Pons (tissue), 1 donor: ENCODE measurements at places on chromosomes 6 and 20.
A peak's percentile ranks its signal among the peaks of the same experiment; 100 is the strongest.

DNA sequence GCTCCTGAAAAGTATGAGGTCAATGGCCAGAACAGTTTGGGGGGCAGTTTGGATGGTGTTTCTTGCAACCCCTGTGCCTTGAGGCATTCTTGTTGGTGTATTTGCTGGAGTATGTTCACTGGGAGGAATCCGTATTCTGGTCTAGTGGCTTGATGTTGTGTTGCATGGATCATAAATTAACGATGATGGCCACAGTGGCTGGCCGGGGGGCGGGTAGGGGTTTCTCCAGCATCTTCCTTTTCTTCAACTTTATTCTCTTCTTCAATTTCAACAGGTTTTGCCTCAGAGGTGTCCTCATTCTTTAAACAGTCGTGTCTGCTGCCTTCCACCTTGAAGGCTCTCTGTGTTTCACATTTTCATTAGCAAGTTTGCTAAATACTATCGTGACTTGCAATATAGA, 43.0 kb upstream of the THBS2 start:
- no peak for DNase-seq

- no peak for DNase-seq
Observed at GRCh38 chr6:17179530-17180073, 77.8 kb downstream of the STMND1 start.

GRCh38 chr6:26175428-26176181, 88.4 kb downstream of the HFE start:
- peak; percentile 85 for DNase-seq

DNA sequence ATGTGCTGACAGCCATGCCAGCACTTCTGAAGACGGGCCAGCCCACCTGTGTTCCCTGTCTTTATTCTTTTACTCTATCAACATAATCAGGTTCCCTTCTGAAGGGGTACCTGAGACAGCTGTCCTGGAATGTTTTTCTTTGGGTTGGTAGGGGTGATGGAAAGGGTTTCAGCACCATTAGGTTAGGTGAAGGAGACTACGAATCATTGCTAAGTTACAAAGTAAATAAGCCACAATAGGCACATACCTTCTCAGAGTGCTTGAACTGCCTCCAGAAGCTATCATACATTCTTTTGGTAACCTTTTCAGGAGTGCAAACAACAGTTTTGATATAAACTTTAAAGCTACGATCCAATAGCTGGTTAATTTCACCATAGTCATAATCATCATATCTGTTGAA, 106.3 kb downstream of the SESN1 start:
- no peak for DNase-seq

DNA sequence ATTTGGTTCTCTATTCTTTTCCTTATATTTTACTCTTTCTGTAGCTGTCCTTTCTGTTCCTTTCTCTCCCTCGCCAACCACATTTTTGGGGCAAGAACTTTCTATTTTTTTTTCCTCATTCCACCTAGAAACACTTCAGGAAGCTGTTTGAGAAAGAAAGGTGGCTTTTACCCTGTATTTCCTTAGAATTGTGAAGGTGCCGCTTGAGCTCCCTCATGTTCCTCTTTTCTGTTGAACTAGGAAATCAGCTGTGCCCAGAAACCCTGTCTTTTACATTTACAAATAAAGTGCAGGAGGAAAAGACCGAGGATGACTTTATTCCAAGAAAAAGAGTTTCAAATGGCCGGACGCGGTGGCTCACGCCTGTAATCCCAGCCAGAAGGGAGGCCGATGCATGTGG, 38.2 kb downstream of the OR2B2 start:
- no peak for DNase-seq

- no peak for DNase-seq
Observed at GRCh38 chr20:45080867-45081624, 19.9 kb downstream of the KCNS1 start.

DNA sequence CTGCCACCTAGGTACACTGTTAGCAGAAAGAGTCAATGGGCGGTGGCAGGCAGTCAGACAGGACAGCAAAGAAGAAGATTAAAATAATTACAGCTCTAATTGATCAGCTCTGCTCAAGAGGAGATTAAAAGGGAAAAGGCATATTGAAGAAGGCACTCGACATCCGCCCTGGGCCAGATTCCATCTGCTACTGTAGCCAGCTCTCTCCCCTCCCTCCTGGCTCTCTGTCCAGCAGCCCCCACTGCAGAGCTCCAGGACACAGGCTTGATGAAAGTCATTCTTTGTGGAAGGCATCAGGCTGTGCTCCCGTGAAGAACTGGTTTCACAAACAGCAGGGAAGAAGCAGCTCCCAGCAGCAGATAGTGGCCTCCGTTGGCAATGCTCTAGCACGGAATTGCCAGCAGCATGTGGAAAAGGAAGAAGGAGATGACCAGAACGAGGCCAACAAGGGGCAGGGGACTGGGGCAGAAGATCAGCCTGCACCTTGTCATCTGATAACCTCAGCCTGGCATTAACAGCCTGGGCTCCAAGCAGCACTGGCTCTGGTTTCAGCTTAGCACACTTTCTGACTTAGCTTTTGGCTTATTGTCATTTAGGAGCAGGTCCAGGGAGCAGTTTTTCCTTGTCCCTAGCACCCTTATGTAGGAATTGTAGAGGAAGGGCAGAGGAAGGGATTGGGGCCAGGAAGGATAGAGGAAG, 465.9 kb downstream of the KIF16B start:
- peak; percentile 41 for DNase-seq

- no peak for DNase-seq
Observed at GRCh38 chr20:5113615-5113986, 6.2 kb downstream of the PCNA start.

DNA sequence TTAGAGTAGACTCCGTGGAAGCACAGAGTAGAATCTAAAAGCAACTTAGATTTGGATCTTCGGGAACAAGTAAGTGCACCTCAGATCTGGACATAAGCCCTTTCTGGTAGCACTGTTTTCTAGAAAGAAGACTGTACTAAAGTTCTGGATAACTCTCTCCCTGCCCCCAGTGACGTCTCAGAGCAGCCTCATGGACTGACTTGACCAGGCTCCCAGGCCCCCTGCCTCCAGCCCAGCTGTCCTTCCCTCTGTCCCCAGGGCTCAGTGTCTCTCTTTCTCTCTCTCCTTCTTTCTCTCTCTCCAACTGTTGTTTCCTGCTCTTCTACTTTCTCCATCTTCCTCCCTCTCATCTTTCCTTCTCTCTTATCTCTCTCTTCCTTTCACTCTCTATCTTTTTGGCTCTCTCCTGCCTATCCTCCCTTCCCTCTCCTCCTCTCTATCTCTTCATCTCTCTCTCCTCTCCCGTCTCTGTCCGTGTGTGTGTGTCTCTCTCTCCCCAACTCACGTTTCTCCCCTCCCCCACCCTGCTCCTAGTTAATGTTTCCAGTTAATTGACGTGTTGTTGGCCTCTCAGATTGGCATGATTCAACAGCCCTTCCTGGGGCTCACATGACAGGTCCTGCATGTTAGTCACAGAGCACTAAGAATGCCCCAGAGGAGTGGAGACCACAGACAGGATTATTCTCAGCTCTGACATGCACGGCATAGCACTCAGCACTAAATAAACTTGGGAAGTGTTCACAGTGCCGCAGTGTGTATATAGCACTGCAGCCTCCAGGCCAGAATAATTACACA, 180.4 kb upstream of the FOXQ1 start:
- no peak for DNase-seq

- DNase-seq: no peak
Observed at GRCh38 chr20:46270977-46271744, 37.1 kb downstream of the CDH22 start.

GRCh38 chr6:168837254-168838036, 396.5 kb downstream of the SMOC2 start:
- no peak for DNase-seq

DNA sequence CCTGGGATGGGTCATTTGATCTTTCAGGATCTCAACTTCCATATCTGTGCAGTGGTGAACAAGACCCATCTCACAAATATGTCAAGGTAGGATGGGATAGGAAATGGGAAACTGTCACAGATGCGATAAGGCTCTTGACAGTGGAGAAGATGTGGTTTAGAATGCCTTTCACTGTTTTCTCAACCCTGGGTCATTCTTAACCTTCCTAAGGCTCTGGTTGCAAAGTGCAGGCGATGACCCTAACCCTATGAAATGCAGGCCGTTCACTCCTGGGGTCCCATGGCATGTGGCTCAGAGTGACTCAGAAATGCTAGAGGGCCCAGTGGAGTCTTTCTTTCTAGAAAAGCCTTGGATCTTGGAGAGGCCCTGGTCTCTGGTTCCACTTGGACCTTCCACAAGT, 61.7 kb downstream of the FOXA2 start:
- no peak for DNase-seq
